ENCODE measurements at places on chromosomes 7 and 10.
A peak's percentile ranks its signal among the peaks of the same experiment; 100 is the strongest.

DNA sequence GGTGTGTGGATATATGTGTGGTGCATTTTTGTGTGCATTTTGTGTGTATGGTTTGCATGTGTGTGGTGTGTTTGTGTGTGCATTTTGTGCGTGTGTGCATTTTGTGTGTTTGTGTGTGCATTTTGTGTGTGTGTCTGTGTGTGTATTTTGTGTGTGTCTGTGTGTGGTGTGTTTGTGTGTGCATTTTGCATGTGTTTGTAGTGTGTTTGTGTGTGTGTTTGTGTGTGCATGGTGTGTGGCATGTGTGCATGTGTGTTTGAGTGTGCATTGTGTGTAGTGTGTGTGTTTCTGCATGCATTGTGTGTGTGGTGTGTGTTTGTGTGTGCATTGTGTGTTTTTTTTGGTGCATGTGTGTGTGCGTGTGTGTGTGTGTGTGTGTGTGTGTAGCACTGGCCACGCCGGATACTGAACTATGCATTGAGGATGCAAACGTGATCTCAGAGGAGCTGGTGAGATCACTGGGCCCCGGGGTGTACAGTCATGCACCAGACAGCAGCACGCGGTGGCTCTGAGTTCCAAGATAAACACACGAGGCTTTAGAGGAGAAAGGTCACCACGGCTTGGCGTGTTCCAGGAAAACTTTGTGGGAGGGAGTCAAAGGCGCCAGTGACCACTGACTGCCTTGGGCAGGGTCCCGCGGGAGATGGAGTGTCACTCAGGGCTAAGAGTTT is 106.6 kb upstream of the SHH start:
- no peak for DNase-seq

DNA sequence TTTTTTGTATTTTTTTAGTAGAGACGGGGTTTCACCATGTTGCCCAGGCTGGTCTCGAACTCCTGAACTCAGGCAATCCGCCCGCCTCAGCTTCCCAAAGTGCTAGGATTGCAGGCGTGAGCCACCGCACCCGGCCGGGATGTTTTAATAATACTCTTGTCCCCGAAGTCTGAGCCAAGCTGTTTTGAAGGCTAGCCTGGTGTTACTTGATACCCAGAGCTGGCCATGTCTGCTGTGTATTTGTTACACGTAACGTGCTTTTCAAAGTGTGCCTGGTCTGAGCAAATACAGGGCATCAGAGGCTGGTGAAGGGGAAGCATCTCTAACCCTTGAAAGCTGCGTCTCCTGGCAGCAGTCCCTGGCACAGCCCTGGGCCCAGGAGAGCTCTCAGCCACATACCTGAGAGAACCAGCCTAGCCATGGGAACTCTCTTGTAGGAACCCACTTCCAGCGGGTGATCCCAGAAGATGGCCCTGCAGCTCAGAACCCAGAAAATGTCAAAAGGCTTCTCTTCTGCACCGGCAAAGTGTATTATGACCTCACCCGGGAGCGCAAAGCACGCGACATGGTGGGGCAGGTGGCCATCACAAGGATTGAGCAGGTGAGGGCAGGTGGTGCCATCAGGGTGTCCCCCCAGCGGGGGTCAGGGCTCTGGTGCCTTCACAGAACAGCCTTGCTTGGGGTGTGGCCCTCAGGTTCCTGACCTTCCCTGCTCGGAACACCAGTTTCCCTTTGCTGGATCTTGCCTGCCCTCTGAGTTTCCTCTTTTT is 41.7 kb upstream of the ZMIZ2 start:
- no peak for DNase-seq

DNA sequence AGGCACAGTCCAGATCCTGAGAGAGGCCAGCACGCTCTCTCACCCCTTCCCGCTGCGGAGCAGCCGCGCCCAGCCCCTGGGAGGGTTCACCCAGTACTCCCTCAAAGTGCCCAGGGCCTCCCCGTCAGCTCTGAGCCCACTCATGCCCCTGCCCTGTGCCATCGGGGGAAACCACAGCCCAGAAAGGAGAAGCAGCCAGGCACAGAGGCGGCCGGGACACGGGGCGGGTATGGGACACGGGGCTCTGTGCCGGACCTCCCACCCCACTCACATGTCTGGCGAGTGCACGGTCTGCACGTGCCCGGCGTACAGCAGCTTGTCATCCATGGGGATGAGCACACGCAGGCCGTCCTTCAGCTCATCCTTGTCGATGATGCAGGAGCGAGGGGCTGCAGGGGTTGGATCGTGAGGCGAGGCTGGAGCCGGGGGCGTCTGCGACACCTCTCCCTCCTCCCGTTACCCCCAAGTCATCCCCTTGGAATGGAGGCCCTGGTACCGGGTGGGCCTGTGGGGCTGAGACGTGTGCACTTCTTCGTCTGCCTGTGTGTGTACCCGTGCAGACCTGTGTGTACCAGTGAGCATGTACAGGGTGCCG is 38.2 kb downstream of the SLC29A4 start:
- no peak for DNase-seq

GRCh38 chr10:123559066-123559822 is 106.9 kb upstream of the GPR26 start:
- DNase-seq: peak; percentile 60

GRCh38 chr10:50439806-50440205 is 183.9 kb downstream of the SGMS1 start:
- DNase-seq: no peak

GRCh38 chr10:60073397-60073780 is 167.0 kb upstream of the CCDC6 start:
- no peak for DNase-seq

GRCh38 chr10:89563861-89564478 is 28.6 kb upstream of the SLC16A12 start:
- peak; percentile 66 for DNase-seq

GRCh38 chr7:422191-422885 is 97.3 kb downstream of the PDGFA start:
- DNase-seq: no peak

GRCh38 chr7:80660939-80661338 is 22.5 kb downstream of the CD36 start:
- no peak for DNase-seq

GRCh38 chr10:106534441-106534840 is 630.1 kb downstream of the SORCS1 start:
- DNase-seq: no peak

GRCh38 chr10:102517553-102517952 is 13.8 kb downstream of the SUFU start:
- no peak for DNase-seq

- no peak for DNase-seq
These were observed 138.5 kb downstream of the SRPK2 start for GRCh38 chr7:105250239-105250638.

GRCh38 chr10:28201410-28202400 is 101.2 kb downstream of the MPP7 start:
- no peak for DNase-seq

- DNase-seq: no peak
These were observed 247.3 kb downstream of the DOCK4 start for GRCh38 chr7:111958896-111959295.

- no peak for DNase-seq
These were observed 98.4 kb upstream of the FZD1 start for GRCh38 chr7:91165846-91166230.

DNA sequence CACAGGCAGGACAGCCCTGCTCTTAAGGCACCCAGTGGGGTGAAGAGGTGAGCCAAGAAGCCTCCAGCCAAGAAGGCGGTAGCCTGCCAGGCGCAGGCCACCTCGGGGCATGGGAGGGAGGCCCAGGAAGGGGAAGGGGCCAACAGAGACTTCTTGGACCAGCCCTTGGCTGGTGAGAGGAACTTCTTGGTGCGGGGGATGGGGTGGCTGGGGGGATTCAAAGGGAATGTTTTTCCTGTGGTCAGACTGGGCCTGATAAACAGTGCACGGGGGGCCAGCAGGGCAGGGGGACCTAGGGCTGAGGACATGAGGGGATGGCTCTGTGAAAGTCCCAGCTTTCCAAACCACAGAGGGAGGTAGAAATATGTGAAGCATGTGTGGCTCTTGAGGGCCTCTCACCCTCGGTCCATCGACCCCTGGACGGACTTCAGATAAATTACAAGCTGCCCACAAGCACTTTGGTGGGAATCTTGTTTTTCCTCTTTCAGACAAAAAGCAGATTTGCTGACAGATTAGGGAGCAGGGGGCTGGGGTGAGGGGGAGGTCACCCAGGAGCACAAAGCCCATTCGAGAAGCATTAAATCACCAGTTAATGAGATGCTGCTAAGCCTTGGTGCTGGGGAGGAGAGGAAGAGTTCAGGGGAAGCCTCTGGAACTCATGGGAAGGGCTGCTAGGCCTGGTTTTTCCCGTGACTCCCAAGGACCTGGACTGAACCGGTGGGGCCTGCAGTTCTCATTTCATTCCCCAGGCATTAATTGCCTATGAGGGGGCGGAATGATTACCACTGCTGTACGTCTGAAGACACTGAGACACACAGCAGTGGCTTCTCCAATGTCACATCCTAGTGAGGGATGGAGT is 11.3 kb downstream of the CRYGN start:
- DNase-seq: no peak

DNA sequence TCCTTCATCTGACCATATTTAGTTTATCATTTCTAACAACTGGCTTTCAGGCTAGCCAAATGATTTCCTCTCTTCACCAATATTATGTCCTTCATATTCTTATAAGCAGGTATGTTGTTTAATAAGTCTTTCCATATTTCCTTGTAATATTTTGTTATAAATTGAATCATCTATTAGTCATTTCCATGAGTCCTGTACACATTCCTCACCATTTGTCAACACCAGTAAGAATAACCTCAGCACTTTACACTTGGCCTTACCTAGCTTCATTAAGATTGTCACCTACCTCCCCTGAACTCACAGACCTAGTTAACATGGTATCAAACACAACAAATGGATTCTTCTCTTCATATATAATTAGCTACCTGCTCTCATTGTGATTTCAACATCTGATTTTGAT is 282.3 kb downstream of the SEMA3D start:
- DNase-seq: no peak

GRCh38 chr10:120979435-120980278 is 128.5 kb downstream of the WDR11 start:
- peak; percentile 4 for DNase-seq

- no peak for DNase-seq
These were observed 223.1 kb upstream of the PPP2R2D start for GRCh38 chr10:131677671-131678070.

GRCh38 chr10:95431900-95432342 is 129.2 kb downstream of the SORBS1 start:
- DNase-seq: no peak

DNA sequence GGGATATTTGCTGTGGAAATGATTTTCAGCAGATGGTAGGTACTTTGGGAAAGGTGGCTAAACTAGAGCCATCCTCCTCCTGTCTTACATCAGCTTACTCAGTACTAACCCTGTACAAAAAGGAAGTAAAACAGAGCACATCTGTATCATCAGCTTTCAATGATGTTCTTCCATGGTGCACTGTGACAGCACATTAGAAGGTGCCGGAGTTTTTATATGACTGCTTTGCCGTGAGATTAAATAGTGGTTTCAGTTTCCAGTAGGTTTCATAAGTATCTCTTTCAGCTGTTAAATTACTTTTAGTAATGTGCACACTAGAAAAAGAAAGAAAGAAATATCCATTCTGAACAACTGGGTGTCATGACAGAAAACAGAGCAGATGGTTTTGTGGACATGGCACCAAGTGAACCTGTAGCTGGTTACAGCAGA is 86.5 kb downstream of the ARID5B start:
- peak; percentile 68 for DNase-seq

GRCh38 chr7:278081-278480 is 11.9 kb upstream of the FOXL3 start:
- DNase-seq: no peak

DNA sequence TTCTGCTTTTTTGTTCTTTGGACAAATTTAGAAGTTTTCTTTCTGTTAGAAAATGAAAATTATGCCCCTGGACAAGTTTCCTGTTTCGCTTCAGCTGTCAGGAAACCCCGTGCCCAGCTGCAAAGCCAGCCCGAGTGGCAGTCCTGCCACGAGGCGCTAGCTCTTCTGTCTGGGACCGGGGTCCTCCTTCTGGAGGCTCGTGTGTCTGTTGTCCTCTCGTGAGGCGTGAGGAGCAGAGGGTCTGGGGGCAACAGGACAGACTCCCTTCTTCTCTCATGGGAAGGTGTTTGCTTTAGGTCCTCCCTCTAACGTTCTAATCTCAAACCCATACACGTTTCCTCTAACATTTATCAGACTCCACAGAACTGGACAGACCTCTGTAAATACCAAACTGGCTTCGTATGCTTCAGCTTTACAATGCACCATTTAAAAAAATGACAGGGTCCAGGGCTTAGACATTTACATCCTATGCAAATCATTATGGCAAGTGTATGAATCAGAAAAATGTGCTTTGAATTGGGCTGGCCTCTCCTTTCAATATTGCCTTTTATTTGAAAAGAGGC is 184.5 kb upstream of the SHH start:
- DNase-seq: no peak

DNA sequence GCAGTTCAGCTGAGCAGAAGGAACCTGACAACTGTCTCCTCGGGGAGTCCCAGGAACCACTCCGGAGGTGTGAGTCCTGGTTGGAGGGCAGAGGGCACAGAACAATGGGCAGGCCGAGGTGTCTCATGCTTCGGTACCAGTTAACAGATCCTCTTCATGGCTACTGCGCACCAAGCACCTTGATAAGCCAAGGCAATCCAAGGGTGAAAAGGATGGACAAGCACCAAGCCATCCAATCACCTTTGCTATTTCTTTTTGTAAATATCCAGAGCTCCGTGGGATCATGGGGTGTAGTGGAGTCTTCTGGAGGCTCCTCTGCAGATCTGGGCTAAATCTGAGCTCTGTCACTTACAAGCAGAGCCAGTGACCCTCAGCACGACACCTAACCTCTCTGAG is 233.5 kb downstream of the WDR11 start:
- no peak for DNase-seq

GRCh38 chr10:122678266-122678665 is 21.4 kb downstream of the C10orf120 start:
- no peak for DNase-seq

DNA sequence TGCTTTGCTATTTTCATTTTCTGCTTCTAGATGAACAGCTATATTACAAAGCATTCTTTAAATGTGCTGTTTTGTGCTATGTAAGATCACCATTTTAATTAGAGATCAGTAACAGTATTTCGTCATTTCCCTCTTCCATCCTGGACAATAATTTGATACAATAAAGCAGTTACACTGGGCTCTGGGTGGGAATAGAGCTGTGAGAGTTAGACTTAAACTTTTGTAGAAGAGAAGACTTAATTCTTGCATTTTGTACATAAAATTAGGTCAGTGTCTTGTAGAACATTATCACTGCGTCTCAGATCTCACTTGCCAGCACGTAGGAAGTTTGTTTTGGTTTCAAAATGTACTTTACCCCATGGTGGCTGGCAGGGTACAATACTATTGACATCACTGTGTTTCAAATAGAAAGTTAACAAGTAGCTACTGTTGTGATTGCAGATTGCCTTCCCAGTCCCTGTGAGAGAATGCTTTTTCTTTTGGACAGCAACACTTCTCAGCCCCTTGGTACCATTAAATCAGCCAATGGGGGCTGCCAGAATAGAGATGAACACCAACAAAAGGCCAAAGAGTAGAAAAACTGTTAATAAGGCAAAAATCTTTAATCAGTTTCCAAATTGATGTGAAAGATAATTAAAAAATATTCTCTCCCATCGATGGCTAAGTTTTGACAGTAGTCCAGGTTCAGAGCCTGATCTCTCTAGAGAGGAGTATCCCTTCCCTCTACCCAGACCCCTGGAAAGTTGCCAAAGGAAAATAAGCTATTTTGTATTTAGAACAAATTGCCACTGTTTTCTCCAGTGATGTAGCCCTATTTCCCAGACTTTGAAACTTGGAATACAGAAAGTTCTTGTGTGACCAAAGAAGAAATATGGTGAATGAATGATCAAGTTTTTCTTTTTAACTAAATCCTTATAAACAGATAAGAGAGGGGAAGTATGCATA is 35.1 kb downstream of the SMNDC1 start:
- DNase-seq: peak; percentile 35

GRCh38 chr7:42203336-42203735 is 33.7 kb downstream of the GLI3 start:
- DNase-seq: no peak

Data from CD4-positive, alpha-beta T cell treated with Interleukin-21 for 1 hour (primary cell).